HS-27A (cell line): ENCODE measurements at places on chromosomes 12 and 14.

DNA sequence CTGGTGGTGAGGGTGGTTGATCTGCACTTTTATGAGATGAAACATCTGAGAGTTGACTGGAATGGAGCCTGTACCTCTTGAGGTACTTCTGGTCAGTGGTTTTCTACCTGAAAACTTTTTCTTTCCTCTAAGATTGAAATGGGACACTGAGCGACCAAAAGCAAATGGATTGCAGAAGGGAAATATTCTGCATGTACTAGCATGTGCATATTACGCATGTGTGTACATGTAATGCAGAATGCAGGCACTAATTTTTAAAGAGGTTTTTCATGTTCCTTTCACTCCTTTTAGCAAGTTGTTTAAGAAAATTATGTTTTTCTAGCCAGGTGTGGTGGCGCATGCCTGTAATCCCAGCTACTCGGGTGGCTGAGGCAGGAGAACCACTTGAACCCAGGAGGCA is 28.7 kb upstream of the EID3 start:
- no peak for DNase-seq

GRCh38 chr14:47149326-47149725 is 497.7 kb upstream of the RPL10L start:
- DNase-seq: no peak

DNA sequence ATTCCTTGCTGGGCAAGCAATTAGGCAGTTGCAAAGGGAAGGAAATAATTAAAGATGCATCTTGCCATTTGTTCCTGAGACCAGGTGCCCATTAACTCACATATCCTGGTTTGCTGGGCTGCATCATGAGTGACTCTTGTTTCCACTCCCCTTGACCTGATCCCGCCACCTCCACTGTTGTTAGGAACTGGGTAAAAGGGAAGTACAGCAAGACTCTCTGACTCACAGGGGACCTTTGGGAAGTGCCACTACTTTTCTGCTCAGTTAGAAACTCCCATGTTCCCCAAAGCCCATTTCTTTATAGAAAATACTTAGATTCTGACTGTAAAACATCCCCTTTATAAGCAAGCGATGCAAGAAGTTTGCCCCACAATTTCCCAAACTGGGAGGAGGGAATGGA is 186.0 kb upstream of the BCL2L14 start:
- no peak for DNase-seq

DNA sequence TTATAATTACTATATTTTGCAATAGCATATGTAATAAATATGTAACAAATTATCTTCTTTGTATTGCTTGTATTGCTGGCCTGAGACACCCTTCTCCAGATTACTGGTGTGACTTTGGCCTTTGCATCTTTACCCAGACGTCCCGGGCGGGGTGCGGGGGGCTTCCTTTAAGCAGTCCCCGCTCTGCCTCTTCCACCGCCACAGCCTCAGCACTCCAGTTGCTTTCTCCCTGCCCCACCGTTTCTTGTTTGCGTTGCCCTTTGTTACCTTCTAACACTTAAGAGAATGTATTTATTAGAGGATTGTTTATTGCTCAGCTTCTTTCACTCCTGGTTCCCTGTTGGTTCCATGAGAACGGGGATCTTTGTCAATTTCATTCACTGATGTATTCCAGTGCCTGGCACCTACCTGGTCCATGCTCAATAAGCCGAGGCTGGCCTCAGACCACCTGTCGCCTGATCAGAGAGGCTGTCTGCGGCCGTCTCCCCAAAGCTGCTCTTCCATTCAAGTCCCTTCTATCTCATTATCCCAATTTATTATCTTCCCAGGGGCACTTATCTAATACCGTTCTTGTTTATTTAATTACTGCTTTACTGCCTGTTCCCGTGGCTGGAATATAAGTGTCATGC is 100.5 kb upstream of the RFLNA start:
- DNase-seq: no peak

- no peak for DNase-seq
Observed at GRCh38 chr12:12272869-12273268, 6.0 kb upstream of the LRP6 start.

- DNase-seq: no peak
Observed at GRCh38 chr12:34294137-34294536, 271.8 kb downstream of the ALG10 start.

DNA sequence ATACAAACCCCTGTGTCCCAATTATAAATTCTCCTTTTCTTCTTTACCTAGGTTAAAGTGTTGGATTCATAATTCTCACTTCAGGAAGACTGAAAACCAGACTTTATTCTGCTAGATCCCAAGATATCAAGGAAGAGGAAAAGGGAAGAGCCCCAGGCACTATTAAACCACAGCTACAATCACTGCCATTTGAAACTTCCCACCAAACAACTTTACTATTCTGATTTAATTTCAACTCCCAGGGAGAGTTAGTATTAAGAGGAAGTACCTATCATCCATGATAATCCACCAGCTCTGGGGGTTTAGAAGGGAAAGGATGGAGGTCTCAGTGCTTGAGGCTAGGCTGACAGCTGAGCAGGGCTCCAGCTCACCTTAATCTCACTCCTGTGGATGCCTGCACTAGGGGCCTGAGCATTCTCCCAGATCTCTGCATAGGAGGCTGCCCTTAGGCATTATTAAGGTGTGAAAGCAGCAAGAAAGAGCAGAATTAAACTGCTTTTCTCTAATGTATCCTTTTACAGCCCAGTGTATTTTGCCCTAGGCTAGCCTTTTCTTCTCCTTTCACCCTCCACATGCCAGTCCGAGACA is 52.9 kb downstream of the MYF5 start:
- no peak for DNase-seq

GRCh38 chr12:26383041-26383440 is 187.7 kb downstream of the SSPN start:
- DNase-seq: no peak
